ENCODE measurements at places on chromosomes 13 and 19.

DNA sequence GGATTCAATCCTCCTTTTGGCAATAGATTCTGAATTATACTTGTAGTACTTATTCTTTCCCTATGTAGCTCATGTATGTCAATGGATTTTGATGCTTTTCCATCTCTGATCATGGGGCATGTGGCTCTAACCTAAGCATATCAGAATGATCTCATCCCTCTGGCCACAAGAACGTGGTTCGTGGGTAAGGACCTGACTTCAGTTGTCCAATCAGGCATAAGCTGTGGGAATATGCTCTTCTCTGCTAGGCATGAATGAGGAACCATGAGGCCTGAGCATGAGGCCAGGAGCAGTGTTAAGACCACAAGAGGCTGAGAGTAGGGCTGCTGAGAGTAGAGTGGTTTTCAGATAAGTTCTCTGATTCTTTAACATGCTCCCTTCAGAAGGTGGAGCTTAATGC lies 292.4 kb upstream of the TSHZ3 start:
- no peak for DNase-seq

DNA sequence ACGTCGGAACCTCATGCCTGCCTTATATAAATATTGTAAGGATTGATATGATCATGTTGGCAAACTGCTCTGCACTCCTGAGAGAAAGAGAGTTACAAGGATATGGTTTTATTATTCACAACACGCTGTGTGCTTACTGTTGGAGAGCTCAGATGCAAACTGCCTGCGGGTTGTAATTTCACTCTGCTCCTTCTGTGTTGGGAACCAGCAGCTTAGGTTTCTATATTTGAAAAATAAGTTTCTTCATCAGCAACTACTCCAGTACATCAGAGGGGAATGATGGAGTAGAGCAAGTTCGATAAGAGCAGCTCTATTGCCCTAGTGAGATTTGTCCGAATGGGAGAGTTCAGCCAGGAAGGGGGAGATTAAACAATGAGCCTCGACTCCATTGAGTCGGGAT lies 106.9 kb upstream of the UBL3 start:
- no peak for DNase-seq

- DNase-seq: no peak
Measured at GRCh38 chr19:39847525-39847924, 1.3 kb upstream of the FBL start.

- no peak for DNase-seq
Measured at GRCh38 chr19:49589502-49589905, 1.5 kb upstream of the PRR12 start.

- DNase-seq: no peak
Measured at GRCh38 chr13:93230261-93230855, 3.8 kb downstream of the GPC6 start.
